Cortex of kidney (tissue), 1 donor: ENCODE measurements at places on chromosomes 4 and X.

GRCh38 chr4:183576701-183577404 lies 72.0 kb downstream of the ING2 start:
- no peak for DNase-seq

- DNase-seq = no peak
These were observed 41.9 kb upstream of the PDGFRA start for GRCh38 chr4:54187148-54187547.

DNA sequence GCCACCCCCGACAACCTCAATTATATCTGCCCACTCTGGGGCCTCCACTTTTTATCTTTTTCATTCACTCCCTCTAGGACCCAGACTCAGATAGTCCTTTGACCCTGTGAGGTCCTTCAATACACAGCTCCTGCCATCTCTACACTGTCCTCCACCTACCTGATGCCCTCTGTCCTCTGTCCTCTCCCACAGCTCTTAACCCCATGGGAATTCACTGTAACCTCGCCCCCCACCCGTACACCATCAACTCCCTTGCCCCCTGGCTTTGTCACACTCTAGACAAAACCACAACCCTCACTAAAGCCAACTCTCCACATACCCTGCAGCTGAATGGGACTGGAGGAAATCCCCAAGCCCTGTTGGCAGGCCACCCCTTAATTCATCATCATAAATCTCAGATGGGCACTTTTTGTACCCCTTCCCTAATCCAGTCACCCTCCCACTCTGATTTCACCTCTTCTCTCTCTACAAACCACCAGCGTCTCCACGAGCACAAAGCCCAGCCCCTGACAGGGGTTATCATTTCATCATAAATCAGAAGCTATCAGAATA lies 52.3 kb upstream of the ENPP6 start:
- no peak for DNase-seq

DNA sequence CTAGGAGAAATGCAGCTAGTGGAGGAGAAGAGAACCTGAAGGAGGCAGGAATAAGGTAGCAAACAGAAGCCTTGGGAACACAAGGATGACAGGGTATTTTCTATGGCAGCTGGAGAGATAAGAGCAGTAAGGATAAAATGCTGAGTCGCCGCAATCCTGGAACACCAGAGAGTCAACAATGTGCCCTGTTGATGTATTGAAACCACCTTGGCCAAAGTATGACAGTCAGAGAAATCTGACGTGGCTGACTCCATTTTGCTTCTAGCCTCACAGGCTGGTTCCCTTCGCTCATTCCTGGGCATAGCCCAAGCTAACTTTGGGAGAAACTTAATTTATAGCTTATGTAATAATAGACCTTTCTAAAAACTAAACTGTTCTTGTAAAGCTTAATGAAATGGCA lies 56.6 kb upstream of the C4orf54 start:
- no peak for DNase-seq

DNA sequence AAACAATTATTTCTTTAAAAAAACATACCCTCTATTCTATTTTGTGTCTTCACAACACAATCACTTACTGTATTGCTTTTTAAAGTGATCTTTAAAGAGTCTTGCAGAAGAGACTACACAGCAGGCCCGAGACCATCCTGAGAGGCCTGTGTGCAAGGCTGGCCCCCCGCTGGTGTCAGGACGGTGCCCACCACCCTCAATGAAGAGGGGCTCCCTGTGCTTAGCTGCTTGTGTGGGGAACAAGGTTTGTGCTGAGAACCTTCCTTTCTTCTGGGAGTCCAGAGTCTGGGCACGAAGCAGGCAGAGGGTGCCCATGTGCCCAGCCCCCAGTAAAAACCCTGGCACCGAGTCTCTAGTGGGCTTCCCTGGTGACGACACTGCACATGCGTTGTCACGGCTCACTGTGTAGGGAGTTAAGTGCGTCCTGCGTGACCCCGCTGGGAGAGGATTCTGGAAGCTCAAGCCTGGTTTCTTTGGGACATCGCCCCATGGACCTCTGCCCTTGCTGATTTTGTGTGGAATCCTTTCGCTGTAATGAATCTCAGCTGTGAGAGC lies 22.0 kb downstream of the RGS12 start:
- no peak for DNase-seq

DNA sequence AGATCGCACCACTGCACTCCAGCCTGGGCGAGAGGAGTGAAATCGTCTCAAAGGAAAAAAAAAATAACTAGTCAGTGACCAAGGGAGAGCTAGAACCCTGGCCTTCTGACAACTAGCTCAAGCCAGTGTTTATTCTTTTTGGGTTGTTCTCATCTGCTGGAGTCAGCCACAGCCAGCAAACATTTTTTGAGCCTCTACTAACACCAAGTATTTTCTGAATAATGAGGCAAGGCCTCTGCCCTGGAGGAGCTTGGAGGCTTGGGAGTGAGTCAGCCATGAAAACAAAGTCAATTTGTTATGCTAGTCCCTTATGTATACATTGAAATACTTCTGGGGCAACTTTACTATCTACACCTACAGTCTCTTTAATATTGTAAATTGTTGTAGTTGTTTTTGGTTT lies 46.5 kb downstream of the TMA16 start:
- no peak for DNase-seq

DNA sequence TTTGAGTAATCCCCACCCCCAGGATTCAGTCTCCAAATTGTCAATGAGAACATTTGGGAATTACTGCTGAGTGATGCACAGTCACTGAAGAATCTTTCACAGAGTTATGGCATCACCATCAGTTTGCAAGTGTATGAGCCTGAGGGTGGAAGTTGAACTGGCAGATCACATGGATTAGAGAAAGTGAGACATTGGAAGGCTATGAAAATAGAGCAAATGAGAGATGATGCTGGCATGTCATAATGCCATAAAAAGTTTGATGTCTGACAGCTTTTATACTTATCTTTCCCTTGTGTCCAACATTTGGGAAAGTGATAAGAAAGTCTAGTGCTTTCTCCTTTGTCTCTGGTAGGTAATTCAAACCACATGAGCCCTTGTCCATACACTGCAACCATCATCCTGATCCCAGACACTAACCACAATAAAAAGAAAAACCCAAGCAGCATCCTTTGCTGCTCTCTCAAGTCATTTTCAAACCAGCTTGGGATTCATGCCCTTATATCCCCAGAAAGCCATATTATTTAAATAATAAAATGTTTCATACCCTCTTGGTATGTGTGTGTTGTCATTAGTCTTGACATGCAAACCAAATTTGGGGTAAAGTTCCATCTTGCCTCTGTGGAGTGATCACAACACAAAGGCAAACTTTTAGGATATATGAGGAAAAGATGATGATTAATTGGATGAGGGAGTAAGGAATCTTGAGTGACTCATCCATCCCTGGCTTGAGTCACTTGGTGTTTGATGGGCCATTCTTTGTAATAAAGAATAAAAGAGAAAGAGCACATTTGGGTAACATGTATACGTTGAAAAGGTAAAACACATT lies 438.9 kb downstream of the GRXCR1 start:
- no peak for DNase-seq

GRCh38 chr4:45283352-45283751 lies 557.0 kb upstream of the GNPDA2 start:
- DNase-seq = no peak

DNA sequence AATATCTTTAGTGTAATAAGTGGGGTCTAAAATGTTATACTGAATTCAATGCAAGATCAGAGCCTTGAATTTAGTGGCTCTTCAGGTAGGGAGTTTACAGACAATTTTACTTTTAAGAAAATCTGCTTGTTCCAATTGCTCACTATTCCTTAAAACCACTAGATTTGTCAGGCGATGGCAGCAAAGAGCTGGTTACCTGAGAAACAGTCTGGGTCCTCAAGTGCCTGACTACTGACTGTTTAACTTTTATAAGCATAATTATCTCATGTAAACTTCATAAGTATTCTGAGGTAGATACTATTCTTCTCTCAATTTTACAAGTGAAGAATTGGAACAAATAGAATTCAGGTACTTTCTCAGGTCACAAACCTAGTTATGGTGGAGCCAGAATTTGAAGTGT lies 84.3 kb downstream of the RRAGB start:
- no peak for DNase-seq

DNA sequence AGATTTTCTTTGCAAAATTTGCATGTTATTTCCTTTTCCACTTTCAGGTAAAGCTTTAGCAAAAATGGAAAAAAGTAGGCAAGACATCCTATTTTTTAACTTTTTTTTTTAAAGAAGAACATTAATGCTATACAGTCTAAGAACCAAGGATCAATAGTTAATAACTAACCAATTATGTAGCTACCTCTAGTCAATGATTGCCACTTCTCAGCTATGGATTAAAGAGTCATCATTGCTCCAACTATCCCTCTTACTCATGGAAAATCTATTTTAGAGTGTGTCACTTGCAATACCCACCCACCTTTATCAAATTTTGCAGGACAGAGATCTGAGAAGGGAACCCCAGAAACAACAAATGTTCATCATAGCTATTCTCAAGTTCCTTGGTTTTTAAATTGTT lies 223.1 kb downstream of the ANK2 start:
- no peak for DNase-seq

GRCh38 chr4:111807576-111807975 lies 337.7 kb upstream of the FAM241A start:
- no peak for DNase-seq

GRCh38 chrX:115018040-115018647 lies 728 bp upstream of the IL13RA2 start:
- DNase-seq = no peak

DNA sequence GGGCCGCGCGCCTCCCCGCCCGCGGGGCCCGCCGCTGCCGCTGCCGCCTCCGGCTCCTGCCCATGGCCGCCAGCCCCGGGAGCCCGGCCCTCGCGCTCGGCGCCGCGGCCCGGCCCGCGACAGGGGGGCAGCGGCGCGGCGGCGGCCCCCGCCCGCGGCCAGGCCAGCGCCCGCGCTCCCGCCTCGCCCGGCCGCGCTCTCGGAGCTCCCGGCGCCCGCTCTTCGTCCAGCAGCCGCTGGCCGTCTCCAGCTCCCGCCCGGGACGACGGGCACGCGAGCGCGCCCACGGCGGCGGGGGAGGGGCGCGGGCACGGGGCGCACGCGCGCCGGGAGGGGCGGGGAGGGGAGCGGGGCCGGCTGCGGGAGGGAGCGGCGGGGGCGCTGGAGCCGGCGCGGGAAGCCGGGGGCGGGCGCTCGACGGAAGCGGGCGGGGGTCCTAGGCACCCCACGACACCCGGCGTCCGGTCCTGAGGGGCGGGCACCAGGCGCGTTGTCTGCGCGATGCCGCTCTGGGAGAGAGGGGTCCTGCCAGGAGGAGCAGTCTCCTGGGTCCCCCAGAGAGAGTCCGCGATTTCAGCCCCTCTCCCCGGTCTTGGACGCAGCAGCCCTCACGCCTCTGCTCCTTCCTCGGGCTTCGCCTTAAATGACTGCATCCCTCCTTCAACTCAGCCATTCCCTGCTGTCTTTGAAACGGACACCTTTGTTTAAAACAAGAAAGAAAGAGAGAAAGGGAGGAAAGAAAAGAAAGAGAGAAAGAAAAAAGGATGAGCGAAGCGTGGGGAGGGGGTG lies 490 bp upstream of the PDZD4 start:
- DNase-seq = no peak

DNA sequence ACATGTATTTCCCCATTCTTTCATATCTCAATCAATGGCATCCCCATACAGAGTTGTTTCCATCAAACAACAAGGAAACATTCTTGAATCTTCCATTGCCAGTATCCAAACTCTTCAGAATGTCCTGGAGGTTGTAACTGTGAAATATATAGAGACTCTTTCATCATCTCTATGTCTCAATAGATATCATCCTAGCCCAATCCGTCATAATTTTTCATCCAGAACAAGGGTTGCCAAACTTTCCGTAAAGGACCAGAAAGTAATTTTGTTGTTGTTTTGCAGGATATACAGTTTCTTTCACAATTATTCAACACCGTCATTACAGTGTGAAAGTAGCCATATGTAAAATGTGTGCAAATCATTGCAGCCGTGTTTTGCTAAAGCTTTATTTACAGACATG lies 15.2 kb upstream of the CXCL6 start:
- no peak for DNase-seq

DNA sequence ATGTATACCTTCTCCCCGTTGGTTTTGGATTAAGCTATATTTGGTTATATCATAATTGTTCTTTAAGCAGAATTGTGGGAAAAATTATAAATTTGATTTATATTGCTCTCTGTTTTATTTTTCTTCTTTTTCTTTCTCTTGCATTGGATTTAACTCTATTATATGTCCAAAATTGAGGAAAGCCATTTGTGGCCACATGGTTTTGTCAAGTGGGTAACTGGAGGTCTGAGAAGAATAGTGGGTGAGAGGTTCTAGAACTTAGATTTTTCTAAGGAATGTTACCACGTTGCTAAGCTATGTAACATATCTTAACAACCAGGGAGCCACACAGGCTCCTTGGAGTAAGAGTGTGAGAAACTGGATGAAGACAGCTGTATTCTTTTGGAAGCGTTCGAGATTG lies at the start of gene C4orf17:
TSS of gene C4orf17 (plus strand) at position 301 of the 400 bp plus-strand sequence. CDS start 2,061 bp downstream, outside the sequence.
- no peak for DNase-seq

GRCh38 chrX:38960137-38960536 lies 158.9 kb downstream of the MID1IP1 start:
- DNase-seq = no peak

DNA sequence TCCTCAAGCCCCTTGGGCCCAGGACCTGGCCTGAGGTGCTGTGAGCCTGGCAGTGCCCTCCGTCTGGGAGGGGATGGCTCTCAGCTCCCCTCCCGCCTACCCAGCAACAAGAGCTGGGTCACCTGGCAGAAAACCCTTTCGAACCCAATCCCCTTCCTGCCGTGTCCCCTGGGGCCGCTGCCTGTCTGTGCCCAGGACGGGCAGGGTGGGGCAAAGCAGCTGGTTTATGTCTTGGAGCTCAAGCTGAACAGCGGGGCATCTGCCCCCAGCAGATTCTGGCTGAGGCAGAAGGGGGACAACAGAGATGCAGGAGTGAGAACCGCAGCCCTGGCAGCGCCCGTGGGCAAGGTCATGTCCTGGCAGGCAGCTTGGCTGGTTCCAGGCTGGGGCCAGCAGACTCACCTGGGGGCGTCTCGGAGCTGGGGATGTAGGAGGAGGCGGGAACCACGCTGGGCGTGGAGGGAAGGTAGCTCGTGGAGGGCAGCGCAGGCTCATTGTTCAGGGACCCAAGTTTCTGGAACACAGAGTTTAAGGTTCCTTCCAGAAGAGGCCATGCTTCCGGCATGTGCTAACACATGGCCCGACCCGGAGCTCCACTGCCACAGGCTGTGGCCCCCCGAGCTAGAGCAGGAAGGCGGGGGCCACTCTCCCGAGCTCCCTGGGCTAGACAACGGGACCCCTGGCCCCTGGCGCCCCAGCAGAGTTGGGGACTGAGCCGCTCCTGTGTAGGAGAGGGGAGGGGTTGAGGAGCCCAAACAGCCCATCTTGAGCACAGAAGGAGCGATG lies 24.2 kb downstream of the NELFA start:
- DNase-seq = no peak

GRCh38 chrX:77415161-77415560 lies 32.0 kb upstream of the FGF16 start:
- no peak for DNase-seq

- no peak for DNase-seq
These were observed 67.7 kb downstream of the SMIM20 start for GRCh38 chr4:25981749-25982148.

DNA sequence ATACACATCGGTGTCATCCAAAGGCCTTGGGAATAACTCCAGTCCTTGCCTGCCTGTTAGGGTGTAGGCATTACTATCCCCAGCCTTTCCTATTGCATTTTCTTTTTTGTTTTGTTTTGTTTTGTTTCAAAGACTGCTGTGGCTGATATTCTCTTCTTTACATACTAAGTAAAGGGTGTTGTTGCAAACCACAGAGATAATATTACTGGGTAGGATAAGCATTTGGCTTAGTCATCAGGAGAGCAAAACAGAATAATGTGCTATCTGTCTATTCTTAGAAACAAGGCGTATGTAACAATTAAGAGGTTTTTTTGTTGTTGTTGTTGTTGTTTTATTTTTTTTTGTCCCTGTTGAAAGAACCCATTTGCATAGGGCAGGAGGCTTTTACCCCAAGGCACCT lies 41.8 kb downstream of the UGT2B28 start:
- no peak for DNase-seq

- DNase-seq = no peak
These were observed 22.6 kb downstream of the WDR1 start for GRCh38 chr4:10093801-10094552.
